ENCODE measurements at places on chromosomes 3 and 15.

GRCh38 chr3:140505213-140505612 is 172.7 kb upstream of the TRIM42 start:
- DNase-seq: no peak

GRCh38 chr15:75725006-75725718 is 12.5 kb upstream of the CSPG4 start:
- no peak for DNase-seq

DNA sequence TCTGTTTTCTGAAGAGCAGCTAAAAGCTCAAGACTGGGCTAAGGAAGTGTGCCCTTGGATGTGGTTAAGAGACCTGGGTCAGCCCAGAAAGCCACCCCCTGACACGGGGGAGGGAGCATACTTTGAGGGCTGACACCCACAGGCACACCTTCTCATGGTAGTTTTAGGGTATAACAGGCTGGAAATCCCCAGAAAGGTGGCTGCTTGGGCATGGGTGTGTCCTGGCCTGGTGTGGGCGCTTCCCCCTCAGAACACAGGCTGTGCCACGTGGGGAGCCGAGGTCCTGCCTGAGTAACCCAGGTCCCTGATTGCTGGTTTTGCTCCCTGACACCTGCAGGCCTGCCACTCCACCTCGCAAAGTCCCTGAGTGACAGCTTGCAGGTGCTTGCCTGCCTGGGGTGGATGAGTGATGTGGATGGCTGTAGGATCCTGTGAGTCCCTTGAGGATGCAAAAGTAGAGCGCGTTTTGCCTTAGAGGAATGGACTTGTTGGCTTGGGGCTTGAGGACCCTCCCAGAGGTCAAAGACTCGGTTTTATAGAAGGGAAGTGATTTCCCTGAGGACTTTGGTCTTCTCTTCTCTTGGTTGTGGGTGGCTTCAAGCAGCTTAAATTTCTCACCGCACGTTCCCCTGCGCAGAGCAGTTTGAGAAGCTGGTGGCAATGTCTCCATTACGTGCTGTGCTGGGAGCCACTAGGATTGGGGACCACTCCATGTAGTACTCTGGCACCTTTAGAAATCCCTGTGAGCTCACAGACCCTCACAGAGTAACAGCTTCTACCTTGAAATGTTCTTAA is 94.4 kb downstream of the DNASE1L3 start:
- no peak for DNase-seq

GRCh38 chr3:153162513-153163392 is 727 bp downstream of the RAP2B start:
- peak; percentile 35 for DNase-seq

DNA sequence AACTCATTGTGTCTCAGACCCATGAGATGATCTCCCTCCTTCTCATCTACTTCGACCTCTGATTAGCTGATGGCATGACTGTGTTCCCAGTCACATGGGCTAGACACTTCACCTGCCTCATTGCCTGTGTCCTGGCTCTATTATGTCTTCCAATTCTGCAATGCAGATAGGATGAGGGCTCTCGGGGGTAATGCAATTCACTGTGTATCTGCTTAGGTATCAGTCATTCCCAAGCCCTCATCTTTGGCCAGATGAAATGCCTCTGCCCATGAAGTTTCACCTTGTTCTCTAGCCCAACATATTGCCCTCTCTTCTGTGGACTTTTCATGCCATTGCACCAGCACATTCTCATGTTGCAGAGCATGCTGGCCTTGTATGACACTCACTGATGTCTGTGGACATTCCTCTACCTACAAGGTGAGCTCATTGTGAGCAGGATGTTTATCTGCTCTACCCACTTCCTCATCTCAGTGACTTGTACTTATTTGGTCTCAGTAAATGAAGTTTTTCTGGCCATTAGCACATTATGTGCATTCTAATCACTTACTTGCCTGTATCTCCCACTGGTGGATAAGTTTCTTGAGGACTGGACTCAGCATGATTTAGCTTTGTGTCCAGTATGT is 32.3 kb downstream of the MOBP start:
- no peak for DNase-seq

DNA sequence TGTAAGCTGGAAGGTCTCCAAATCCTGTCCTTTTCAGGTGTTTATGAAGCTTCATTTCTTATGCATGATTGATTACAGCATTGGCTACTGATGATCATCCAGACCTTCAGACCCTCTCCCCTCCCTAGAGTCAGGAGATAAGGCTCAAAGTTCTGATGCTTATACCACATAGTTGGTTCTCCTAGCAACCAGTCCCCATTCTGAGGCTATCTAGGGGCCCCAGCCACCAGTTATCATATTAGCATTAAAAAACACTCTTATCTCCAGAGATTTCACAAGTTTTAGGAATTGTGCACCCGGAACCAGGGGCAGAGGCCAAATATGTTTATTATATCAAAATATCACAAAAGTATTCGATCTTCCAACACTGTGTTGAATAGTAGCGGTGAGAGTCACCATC is 953.1 kb downstream of the FHIT start:
- DNase-seq: no peak

DNA sequence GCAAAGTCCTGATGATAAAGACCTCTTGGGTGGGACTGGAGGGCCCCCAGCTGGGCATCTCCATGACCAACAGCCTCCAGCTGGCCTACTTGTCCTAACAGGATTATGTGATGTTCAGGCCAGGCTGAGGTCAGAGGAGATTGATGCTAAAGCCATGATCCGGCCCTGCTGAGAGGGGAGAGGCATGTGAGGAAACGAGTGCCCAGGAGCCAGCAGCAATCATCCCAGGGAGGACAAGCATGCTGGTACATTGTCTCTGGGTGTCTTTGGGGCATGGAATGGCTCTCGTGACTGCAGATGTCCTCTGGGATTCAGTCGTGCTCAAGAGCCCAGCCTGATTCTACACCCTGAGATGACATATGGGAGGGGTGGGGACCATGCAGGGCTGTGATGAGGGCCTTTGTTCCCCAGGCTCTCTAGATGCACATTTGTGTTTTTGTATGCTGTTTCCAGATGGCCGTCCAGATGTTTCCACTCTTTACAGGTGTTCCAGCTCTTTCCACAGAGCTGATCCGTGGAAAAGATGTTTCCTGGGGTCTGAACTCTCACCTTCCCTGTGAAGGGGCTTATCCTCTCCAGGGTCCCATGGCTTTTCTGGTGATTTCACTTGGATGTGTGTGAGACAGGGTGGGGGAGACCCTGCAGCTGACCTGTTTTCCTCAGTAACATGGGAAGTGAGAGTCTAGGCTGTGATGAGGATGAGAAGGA is 20.2 kb downstream of the SLC24A1 start:
- no peak for DNase-seq

- no peak for DNase-seq
Observed at GRCh38 chr3:61809879-61810278, 248.5 kb downstream of the PTPRG start.
